ENCODE measurements at places on chromosomes 16 and 17. TPM values are rescaled to one million over a fixed set of nuclear protein-coding genes. Genes with fewer than 3 reads are reported as not detected.
A peak's percentile ranks its signal among the peaks of the same experiment; 100 is the strongest.

- no peaks in the 10 kb centered on the region for H3K27me3 ChIP-seq
- no peak overlapping the region for H3K4me3 ChIP-seq
- peaks cover 12% of the 10 kb centered on the region for H3K36me3 ChIP-seq
- no peak for DNase-seq
These were observed 90.3 kb downstream of the KATNIP start for GRCh38 chr16:27640277-27640600.

Gene TBC1D3
- total RNA-seq: not detected

Gene ADAMTS18
- total RNA-seq: not detected

Gene LRRC75A
- total RNA-seq: 1.2 TPM

Gene CHST6
- total RNA-seq: not detected

DNA sequence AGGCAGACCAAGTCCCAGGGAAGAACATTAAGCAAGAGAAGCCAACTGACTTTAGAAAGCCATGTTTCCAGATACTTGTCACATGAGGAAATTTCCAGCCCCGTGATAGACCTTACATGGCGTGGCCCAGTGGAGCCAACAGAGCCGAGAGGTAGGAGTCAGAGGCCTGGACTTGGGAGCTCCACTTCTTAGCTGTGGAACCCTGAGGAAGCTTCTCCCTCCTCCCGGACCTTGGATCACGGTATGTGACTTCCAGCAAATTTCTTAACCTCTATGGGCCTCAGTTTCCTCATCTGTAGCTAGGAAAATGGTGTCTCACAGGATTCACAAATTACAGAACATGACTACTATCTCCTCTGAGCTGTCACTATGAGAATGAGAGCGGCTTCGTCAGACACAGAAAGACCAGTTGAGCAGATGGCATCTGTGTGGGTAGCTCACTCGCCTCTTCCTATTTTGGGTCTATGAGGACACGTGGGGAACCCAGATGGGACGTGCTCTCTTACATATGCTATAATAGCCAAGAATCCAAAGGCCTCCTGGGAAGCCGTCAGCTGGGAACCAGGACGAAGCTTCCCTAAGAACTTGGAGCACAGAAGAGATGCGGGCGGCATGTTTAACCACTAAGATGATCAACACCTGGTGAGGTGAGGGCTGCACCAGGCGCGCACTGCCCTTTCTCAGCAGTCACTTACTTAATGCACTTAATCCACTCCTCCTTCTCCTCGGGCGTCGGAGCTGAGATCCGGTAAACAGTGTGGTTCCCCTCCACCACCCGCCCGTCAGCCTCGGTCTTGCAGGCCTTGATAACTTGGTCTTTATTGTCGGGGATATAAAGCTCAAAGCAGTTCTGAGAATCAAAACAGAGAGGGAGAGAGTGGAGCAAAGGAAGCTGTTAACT is 102.3 kb downstream of the CYTH1 start:
- H3K36me3 ChIP-seq: peaks cover 61% of the 10 kb centered on the region
- H3K4me3 ChIP-seq: no peak overlapping the region
- DNase-seq: no peak
- H3K27me3 ChIP-seq: no peaks in the 10 kb centered on the region
- no peak overlapping the region for H3K27ac ChIP-seq
- H3K4me1 ChIP-seq: peaks cover 2% of the 10 kb centered on the region

DNA sequence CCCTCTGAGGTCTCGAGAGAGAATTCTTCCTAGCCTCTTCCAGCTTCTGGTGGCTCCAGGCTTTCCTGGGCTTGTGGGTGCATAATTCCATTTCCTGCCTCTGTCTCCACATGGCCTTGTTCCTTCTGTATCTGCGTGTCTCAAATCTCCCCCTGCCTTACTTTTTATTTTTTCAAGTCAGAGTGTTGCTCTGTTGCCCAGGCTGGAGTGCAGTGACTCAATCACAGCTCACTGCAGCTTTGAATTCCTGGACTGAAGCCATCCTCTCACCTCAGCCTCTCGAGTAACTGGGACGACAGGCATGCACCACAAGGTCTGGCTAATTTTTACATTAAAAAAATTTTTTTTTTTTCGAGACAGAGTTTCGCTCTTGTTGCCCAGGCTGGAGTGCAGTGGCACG is 120.6 kb downstream of the SHISA9 start:
- no peak overlapping the region for H3K27ac ChIP-seq
- no peaks in the 10 kb centered on the region for H3K4me1 ChIP-seq
- H3K4me3 ChIP-seq: no peak overlapping the region
- H3K36me3 ChIP-seq: peaks cover 2% of the 10 kb centered on the region
- no peak for DNase-seq

GRCh38 chr17:59028328-59028727 is 78.4 kb downstream of the TRIM37 start:
- no peak for DNase-seq
- no peak overlapping the region for H3K4me3 ChIP-seq
- peaks cover 10% of the 10 kb centered on the region for H3K36me3 ChIP-seq
- peaks cover 6% of the 10 kb centered on the region for H3K4me1 ChIP-seq

DNA sequence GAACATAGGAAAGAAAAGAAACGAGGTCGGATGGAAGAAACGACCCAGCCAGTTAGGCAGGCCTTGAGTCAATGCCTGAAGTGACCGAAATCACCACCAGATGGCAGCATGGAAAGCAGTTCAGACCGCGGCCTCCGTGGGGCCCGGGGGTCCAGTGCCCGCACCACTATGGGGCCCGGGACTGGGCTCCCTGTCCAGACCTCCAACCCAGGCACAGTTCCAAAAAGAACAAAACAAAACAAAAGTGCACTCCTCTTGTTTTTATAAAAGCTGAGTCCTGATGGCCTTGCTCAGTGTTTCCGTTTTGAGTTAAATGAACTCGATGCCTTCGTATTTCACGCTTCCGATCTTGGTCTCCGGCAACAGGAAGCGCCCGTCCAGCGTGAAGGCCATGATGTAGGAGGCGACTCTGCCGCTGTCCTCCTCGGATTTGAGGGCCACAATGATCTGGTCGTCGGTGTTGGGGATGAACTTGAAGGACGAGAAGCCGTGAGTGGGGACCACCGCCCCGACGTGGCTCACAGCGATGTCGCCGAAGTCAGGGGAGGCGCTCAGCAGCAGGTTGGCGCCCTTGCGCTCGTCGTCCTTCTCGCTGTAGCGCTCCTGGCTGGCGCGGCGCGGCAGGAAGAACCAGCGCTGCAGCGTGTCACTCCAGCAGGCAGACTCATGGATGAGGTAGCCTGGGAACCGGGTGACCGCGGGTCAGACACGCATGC is 13.7 kb upstream of the LGALS3BP start:
- H3K36me3 ChIP-seq: peaks cover 35% of the 10 kb centered on the region
- peaks cover 6% of the 10 kb centered on the region for H3K4me1 ChIP-seq
- H3K27ac ChIP-seq: no peak overlapping the region

DNA sequence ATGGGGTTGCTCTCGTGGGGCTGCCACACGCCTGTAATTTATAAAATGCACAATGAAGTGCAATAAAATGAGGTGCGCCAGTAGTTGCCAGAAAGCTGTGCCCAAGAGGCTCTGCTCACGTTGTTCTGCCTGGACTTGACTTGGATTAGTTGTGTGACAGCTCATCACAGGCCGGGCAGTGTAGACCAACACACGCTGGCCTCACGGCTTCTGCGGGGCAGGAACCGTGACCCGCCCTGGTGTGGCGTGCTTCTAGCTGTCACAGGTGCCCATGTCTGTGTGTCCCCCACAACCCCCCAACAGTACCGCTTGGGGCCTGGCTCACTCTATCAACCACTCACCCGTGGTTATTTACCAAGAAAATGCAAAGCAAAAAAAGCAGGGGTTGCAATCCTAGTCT is 112.2 kb upstream of the ZNF750 start:
- no peak overlapping the region for H3K4me3 ChIP-seq
- no peaks in the 10 kb centered on the region for H3K27me3 ChIP-seq
- no peak overlapping the region for H3K27ac ChIP-seq
- no peak for DNase-seq
- peaks cover 57% of the 10 kb centered on the region for H3K36me3 ChIP-seq

- no peak overlapping the region for H3K4me3 ChIP-seq
- H3K27me3 ChIP-seq: peaks cover 41% of the 10 kb centered on the region
- no peak overlapping the region for H3K27ac ChIP-seq
- H3K4me1 ChIP-seq: peaks cover 4% of the 10 kb centered on the region
These were observed 69.5 kb downstream of the AIPL1 start for GRCh38 chr17:6365200-6365943.

- peaks cover 47% of the 10 kb centered on the region for H3K4me1 ChIP-seq
- H3K36me3 ChIP-seq: peaks cover 2% of the 10 kb centered on the region
- DNase-seq: peak; percentile 77
- peak overlapping the region; percentile 68 for H3K4me3 ChIP-seq
These were observed 28.0 kb downstream of the ZCCHC14 start for GRCh38 chr16:87464691-87465300.

GRCh38 chr17:20262226-20263114 is 204.9 kb downstream of the LGALS9B start:
- H3K4me1 ChIP-seq: peaks cover 37% of the 10 kb centered on the region
- H3K27me3 ChIP-seq: no peaks in the 10 kb centered on the region
- peaks cover 15% of the 10 kb centered on the region for H3K36me3 ChIP-seq
- no peak overlapping the region for H3K27ac ChIP-seq
- no peak overlapping the region for H3K4me3 ChIP-seq
- DNase-seq: no peak

DNA sequence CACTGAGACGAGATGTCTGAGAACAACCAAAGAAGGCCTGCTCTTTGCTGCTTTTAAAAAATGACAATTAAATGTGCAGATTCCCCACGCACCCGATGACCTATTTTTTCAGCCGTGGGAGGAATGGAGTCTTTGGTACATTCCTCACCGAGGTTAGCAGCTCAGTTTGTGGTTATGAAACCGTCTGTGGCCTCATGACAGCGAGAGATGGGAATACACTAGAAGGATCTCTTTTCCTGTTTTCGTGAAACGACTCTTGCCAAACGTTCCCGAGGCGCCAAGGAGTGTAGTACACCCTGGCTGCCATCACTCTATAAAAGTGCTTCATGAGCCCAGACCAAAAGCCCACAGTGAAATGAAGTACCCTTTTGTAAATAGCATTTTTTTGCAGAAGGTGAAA is 87.8 kb downstream of the CRISPLD2 start:
- peaks cover 2% of the 10 kb centered on the region for H3K4me1 ChIP-seq
- H3K27me3 ChIP-seq: no peaks in the 10 kb centered on the region
- no peaks in the 10 kb centered on the region for H3K36me3 ChIP-seq
- no peak overlapping the region for H3K4me3 ChIP-seq

Gene KIF22
- 180 TPM for total RNA-seq

- peaks cover 23% of the 10 kb centered on the region for H3K4me1 ChIP-seq
- H3K36me3 ChIP-seq: peaks cover 10% of the 10 kb centered on the region
- peak overlapping the region; percentile 48 for H3K4me3 ChIP-seq
- H3K27ac ChIP-seq: peak overlapping the region; percentile 64
- no peaks in the 10 kb centered on the region for H3K27me3 ChIP-seq
- no peak for DNase-seq
These were observed 17.4 kb upstream of the ERN1 start for GRCh38 chr17:64147110-64148016.

GRCh38 chr17:29131814-29132682 is 48.1 kb downstream of the MYO18A start:
- peaks cover 51% of the 10 kb centered on the region for H3K4me1 ChIP-seq
- H3K4me3 ChIP-seq: no peak overlapping the region
- peaks cover 2% of the 10 kb centered on the region for H3K36me3 ChIP-seq

Gene OR3A3
- total RNA-seq: not detected

DNA sequence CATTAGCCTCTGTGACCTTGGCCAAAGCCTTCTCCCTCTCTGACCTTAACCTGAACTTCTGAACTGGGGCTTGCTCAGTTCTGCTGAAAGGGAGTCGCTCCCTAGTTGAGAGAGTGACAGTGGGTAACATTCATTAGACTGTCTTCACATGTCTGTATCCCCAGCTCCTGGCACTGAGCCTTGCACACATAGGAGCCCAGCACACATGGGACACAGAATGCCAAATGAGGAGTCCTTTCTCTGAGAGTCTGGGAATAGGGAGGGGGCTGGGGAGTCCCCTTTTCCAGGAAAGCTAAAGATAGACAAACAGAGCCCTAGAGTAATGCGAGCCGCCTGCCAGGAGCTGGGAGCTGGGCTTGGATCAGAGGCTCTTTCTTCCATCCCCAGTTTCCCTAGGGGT is 2.5 kb downstream of the TAC4 start:
- peak overlapping the region; percentile 23 for H3K27ac ChIP-seq
- H3K36me3 ChIP-seq: peaks cover 2% of the 10 kb centered on the region
- DNase-seq: no peak
- H3K4me1 ChIP-seq: peaks cover 12% of the 10 kb centered on the region

DNA sequence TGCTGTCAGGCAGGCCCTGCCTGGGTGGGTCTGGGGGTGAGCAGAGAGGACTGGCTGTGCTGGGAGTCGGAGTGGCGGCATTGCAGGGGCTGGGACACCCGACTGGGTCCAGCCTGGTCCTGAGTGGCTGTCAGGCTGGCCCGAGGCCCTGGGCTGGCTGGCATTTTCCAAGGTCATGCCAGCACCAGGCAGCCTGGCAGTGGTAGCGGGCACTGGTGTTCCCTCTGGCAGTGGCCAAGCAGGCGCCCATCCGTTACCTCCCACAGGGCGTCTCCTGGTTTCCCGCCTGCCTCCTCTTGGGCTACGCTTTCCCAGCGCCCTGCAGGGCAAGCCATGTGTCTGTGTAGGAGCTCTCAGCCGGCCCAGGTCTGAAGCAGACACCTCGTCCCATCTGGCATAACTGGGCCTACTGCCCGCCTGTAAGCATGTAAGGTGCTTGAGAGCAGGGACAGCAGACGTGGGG is 5.7 kb upstream of the PKMYT1 start:
- no peak overlapping the region for H3K4me3 ChIP-seq
- H3K36me3 ChIP-seq: no peaks in the 10 kb centered on the region
- DNase-seq: no peak
- H3K27me3 ChIP-seq: peaks cover 2% of the 10 kb centered on the region
- H3K4me1 ChIP-seq: peaks cover 6% of the 10 kb centered on the region

GRCh38 chr17:1110862-1111598 is 68.8 kb downstream of the ABR start:
- peak overlapping the region; percentile 62 for H3K27ac ChIP-seq
- H3K36me3 ChIP-seq: no peaks in the 10 kb centered on the region
- peak; percentile 40 for DNase-seq
- peak overlapping the region; percentile 18 for H3K4me3 ChIP-seq

DNA sequence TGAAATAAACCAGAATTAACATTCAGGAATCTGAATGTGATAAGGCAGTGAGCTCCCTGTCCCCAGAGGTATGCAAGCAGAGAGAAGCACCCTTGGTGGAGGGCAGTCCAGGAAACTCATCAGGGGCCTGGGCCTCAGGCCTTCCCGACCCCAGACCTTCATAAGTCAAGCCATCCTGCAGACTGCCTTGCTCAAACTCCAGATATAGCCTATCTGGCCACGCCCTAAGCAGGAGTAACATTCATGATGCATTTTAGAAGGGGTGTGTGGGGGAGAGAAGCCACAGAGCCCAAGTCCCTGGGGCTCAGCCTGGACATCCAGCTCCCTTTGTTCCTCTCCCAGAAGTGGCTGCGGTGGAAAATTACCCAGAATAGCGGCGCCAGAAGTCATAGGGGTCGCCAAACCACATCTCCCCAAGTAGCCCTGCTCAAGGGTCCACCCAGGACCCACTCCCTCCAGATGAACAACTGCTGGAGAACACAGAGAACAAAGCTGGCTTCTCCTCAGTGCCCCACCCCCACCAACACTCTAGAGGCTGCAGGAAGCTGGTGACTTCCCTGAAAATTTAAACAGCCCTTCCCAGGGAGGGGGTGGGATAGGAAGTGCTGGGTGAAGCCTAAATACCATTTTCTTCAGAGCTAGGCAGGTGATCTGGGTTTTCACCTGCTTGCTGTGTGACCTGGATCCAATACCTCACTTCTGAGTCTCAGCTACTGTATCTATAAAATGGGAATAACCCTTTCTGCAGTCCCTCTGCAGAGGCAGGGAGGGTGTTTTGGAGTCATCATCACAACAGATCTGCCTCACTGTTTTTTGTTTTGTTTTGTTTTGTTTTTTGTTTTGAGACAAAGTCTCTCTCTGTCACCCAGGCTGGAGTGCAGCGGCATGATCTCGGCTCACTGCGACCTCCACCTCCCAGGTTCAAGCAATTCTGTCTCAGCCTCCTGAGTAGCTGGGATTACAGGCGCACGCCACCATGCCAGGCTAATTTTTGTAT is 1.5 kb upstream of the SREBF1 start:
- H3K36me3 ChIP-seq: peaks cover 29% of the 10 kb centered on the region
- peak overlapping the region; percentile 96 for H3K27ac ChIP-seq
- peaks cover 63% of the 10 kb centered on the region for H3K4me1 ChIP-seq
- peak overlapping the region; percentile 45 for H3K4me3 ChIP-seq
- DNase-seq: no peak
